HTR-8/SVneo (cell line): ENCODE measurements at places on chromosomes 5 and 9.

GRCh38 chr9:113682297-113682771 is 193.8 kb upstream of the ZNF618 start:
- peak; percentile 76 for DNase-seq

GRCh38 chr9:100134731-100135130 is 35.7 kb downstream of the INVS start:
- DNase-seq, result no peak

DNA sequence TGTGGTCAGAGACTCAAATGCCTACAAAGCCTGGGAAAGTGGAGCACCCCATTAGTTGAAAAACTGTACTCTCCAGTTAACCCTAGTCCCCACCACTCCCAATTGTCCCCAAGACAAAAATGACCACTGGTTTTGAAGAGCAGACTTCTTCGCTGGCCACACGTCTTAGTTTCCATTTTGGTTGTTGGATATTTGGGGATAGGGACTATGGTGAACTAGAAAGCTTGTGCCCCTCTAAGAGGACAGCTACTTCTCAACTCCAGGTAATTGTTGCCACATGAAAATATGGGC is 109.4 kb upstream of the SPRY4 start:
- no peak for DNase-seq

DNA sequence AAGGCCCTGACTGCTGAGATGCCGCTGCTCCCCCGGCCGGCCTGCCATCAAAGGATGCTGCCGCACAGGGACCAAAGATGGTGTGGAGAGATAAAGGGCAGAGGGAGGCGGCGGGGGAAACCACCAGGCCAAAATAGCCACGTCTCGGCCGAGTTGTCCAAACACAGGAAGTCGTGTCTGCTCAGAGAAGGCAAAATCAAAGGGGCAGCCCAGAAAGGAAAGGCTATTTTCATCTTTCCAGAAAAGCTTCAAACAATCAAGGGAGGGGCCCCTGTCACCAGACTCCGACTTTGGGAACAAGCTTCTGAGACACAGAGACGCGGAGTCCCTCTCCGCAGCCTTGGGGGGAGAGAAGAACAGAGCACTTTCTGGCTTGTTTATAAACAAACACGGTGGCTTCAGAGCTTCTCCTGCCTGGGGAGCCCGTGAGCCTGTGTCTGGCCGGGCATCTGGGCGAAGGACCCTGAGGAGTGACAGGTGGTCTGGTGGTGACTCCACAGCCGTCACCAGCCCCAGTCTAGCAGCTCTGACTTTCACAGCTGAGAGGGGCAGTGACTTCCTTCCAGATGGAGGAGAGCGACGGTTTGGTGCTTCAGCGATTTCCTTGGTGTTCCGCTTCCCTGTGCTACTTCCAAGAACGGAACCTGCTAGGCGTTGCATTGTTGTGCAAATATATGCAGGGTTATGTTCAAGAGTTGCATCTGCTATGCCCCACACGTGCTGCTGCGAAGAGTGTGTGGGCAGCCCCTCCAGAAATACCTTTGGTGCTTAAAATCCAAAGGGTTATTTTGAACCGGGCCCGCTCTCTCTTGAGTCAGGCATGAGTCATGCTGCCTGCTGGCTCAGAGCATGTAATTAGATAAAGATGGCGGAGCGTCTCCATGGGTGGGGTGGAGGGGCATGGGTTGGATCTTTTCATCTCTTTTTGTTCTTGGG is 24.0 kb downstream of the ADAMTSL2 start:
- DNase-seq, result peak; percentile 57

GRCh38 chr9:91880378-91880972 is 69.6 kb downstream of the ROR2 start:
- DNase-seq, result no peak

DNA sequence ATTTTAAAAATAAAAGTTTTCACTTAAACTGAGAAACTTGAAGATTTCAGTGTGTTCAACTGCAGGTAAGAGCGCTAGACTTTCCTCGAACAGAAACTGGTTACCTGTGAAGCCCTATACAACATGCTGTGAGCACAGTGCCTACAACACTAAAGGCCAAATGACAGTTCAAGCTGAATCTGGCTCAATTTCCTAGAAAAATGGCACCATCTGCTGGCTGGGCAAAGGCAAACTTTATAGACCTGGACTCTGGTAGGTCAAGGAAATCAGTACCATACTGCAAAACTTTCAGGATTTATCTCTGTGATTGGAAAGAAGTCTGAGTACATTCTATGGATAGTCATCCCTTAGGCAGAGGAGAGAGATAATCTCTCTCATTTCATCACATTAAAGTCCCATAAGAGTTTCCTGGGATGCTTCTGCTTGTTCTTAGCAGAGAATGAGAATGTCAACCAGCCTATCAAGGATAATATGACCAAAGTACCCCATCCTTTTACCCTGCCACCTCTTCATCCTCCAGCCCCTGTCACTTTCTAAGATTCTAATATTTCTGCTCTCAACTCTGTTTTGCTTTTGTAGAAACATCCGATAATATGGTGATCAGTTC is 31.8 kb upstream of the FOXB2 start:
- DNase-seq, result peak; percentile 58

GRCh38 chr9:104798209-104798995 is 34.5 kb downstream of the NIPSNAP3B start:
- no peak for DNase-seq

- DNase-seq, result no peak
Measured at GRCh38 chr5:42606464-42606869, 150.2 kb upstream of the CCDC152 start.

GRCh38 chr9:121640076-121640475 is 11.4 kb upstream of the DAB2IP start:
- DNase-seq, result peak; percentile 50

DNA sequence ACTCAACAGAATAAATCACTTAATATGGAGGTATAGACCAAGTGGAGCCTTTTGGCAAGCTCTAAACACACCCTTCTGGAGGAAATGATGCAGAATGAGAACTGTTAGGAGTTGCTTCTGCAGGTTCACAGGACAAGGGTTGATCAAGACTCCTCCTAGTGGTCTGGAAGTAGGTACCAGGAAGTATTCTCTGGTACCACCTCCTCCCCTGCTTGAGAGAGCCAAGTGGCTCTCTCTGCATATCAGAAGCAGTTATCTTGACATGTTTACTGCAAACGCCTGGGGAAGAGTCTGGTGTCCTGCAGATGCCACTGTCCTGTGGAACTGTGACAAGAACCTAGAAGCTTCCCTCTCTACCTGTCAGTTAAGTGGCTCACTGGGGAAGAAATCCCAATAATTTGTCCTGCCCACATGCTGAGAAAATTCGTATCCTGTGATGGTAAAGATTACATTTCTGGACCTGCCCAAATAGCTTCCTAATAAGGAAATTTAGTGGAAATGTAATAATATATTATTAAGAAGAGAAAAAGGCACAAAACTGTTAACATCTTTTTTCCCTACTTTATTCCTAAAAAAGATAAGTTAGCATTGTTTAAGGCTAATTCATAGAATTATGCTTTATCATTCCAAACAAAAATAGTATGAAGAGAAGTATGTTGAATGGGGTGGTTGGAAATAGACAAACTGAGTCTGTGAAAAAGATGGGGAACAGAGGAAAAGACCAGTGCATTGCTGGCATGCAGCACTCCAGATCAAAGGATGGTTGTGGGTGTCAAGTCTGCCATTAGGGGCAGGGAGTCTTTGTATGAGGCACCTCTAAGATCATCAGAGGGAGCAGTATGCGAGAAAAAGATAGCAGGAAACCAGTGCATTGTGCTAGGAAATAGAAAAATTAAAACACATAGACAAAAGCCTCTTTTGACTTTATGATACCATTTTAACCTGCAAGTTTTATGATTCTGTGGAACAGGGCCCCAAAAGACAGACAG is 118.8 kb downstream of the CDC42SE2 start:
- DNase-seq, result peak; percentile 61

GRCh38 chr5:50302815-50303490 is 138.1 kb downstream of the EMB start:
- peak; percentile 39 for DNase-seq

DNA sequence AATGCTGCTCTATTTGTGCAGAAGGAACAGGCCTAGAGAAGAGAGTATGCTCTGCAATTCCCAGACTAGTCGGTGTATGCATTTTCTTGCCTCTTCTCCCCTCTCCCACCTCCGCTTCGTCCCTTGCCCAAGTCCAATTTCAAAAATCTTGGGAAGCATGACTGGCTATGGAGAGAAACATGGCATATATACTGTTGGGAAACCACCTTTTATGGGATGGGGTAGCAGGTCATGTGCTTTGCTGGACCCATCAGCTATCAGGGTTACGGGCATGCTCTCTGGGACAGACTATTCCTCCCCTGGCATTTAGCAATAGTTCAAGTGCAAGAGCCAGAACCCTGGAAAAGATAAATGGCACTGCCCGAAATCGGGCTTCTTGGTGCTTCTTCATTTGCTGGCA is 12.0 kb downstream of the ISL1 start:
- DNase-seq, result no peak

GRCh38 chr5:949815-950560 is 57.3 kb downstream of the TRIP13 start:
- DNase-seq, result no peak

- DNase-seq, result peak; percentile 30
Measured at GRCh38 chr5:128213340-128213739, 129.8 kb downstream of the SLC12A2 start.

GRCh38 chr9:63859475-63860215 is 1425.4 kb downstream of the FOXD4L5 start:
- no peak for DNase-seq

DNA sequence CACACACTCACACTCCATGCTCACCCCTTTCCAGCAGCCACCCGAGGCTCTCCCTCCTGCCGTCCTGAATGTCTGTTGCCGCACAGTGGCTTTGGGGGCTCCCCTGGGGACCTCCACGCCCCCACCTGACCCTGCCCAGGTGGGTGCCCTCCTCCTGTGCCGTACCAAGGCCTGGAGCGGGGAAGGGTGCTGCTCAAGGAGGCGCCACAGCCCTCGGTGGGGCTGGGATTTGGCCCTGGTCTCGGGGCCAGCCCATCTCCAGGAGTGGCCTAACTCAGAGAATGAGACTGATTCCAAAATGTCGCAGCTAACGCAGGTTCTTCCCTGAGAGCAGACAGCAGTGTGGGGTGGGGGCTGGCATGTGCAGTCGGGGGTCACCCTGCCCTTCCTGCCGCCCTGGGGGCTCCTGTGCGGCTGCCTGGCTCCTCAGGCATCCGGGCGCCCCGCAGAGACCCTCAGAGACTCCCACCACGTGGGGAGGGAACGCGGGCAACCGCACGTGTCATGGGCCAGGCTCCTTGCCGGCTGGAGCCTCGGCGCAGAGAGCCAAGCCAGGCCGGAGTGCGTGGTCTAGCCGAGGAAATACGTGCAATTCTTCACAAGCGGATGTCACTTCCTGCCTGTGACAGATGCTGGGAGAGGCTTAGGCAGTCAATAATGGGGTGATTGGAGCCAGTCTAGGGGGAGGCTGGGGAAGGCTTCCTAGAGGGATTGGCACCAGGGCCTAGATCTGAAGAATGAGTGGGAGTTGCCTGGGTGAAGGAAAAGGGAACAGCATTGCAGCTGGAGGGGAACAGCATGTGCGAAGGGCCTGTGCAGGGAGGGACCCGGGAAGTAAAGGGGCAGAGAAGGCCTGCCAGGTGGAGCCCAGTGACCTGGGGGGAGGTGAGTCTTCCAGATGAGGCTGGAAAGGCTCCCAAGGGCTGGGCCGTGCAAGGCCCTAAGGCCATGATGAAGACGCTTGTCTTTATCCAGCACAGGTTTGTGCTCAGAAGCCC is 44.1 kb downstream of the C9orf50 start:
- DNase-seq, result no peak

GRCh38 chr9:21558079-21558478 is 76.0 kb upstream of the IFNE start:
- DNase-seq, result no peak

GRCh38 chr5:180170106-180170809 is 38.8 kb downstream of the RASGEF1C start:
- DNase-seq, result no peak
